ENCODE measurements at places on chromosomes 2 and 18.

DNA sequence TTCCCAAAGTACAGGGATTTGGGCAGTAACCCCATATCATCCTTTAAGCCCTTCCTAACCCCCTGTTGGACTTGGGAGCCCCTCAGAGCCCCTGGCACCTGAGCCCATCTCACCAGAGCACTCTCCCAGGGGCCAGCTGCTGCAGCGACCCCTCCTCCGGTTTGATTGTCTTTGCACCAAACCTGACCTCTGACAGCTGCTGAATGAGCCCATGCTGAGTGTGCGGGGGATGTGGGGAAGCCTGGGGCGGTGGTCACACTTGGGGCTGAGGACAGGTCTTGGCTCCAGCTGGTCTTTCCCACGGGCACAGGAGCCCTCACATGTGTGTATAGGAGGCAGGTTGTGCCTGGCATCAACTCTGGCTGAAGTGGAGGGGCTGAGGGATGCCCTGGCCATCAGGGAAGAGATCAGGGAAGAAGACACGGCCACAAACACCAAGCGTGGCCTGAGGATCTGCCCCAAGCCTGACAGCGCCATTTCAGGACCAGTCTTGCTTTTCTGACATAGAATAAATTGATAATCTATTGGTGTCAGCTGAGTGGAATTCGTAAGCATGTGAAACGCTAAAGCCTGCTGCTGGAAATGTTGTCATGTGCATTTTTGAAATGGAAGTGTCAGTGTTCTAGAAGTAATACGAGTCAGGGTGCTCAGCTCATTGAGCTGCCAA lies 102.4 kb downstream of the ACKR3 start:
- no peak for DNase-seq

- no peak for DNase-seq
These were observed 844.6 kb upstream of the ID2 start for GRCh38 chr2:7837237-7837760.

DNA sequence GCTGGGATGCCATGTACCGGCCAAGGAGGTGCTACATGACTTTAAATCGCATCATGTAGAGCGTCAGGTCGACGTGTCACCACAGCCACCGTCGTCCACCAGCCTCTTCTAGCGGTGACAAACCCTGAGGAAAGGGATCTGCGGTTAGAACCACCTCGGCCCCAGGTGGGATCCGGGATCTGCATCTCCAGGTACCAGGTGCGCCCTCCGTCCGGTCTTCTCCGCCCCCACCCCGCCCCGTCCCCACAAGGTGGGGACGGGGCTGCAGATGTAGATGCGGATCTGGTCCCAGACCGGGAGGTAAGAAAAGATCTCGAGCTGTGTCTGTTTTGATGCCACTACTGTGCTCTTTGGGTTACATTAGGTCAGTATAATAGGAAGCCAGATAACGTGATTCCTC lies 38.4 kb downstream of the C1D start:
- no peak for DNase-seq

DNA sequence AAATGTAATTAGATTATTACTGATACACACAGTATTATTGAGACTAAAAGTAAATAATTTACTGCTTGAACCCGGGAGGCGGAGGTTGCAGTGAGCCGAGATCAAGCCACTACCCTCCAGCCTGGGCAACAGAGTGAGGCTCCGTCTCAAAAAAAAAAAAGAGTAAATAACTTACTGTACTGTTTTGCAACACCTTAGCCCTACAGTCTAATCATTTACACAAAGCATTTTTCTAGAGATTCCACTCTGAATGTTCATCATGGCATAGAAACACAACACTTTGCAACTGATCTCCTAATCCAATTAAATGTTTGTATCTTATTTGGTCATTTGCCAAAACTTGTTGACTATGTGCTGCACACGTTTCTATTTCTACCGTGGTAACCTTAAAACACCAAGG lies 23.4 kb upstream of the RMP24 start:
- DNase-seq: no peak
